Fibroblast of skin of abdomen (primary cell): ENCODE measurements at places on chromosomes 7 and 10.

DNA sequence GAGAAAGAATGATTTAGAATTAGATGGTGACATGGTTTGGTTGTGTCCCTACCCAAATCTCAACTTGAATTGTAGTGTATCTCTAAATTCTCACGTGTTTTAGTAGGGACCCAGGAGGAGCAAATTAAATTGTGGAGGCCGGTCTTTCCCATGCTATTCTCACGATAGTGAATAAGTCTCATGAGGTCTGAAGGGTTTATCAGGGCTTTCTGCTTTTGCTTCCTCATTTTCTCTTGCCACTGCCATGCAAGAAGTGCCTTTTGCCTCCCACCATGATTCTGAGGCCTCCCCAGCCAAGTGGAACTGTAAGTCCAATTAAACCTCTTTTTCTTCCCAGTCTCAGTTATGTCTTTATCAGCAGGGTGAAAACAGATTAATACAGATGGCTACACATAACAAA is 167.4 kb upstream of the SVIL start:
- DNase-seq, result no peak

DNA sequence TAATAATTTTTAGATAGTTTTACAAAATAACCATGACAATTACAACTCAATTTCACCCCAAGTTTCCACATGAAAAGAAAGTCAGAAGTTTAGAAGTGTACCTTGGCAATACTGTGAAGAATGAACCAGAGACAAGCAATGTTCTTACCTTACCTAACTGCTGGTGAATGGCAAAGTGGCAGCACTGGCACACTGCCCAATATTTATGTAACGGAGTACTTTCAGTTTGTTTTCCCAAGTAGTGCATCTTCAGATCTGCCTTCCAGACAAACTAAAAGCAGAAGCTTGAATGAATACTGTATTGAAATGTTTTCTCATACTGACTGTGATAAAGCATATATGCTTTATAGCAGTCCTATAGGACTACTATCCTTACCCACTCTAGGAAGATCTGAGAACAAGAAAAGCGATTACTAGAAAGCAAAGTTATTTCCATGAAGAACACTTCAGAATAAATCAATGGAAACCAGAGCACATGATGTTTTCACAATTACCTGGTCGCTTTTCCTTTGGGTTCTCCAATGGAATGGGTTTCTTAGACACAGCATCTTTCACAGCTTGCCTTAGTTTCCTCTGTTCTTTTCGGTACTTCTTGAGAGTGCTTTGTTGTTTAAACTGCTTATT is 1.5 kb downstream of the NOC3L start:
- DNase-seq, result no peak

- peak; percentile 28 for DNase-seq
Observed at GRCh38 chr7:151245360-151246101, 3.0 kb downstream of the SMARCD3 start.

- peak; percentile 10 for DNase-seq
Observed at GRCh38 chr7:3301831-3302618, 973 bp downstream of the SDK1 start.

GRCh38 chr7:76066716-76067503 is 19.0 kb downstream of the MDH2 start:
- DNase-seq, result no peak

DNA sequence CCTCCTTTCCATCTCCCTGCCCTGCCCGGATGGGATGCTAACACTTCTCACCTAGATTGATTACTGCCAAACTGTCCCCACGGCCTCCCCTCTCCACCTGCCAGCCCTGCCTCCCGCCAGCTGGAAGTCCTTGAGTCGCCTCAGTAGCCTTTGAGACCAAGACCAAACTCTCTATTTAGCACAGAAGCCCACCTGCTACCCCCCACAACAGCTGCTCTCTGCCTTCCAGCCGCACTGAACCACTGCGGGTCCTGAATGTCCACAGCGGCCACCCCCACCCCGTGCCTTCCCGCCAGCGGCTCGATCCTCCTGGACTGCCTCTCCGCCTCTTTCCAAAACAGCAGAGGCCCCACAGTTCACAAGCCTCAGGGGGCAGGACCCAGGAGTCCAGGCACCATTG is 39.0 kb downstream of the FKBP6 start:
- no peak for DNase-seq

- DNase-seq, result no peak
Observed at GRCh38 chr7:75985518-75986146, 8.8 kb downstream of the TMEM120A start.

DNA sequence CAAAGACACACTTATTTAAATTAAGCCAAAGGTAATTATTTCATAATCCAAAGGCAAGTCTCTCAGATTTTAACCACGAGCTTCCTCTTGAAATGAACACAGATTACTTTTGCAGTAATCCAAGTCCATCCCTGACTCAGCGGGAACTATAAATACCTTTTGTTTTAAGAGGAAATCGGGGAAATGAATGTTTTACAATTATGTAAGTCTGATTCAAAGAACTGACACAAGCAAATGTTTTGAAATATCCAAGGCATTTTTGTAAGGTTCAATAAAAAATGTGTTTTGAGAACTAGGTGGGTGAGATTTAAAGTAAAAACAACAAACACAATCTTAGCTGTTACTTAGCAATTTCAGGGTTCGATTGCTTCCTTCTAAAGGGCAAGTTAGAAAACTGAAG is 179.8 kb upstream of the ASAH2 start:
- DNase-seq, result no peak

GRCh38 chr10:73625004-73625883 is 16.0 kb downstream of the MYOZ1 start:
- peak; percentile 14 for DNase-seq

DNA sequence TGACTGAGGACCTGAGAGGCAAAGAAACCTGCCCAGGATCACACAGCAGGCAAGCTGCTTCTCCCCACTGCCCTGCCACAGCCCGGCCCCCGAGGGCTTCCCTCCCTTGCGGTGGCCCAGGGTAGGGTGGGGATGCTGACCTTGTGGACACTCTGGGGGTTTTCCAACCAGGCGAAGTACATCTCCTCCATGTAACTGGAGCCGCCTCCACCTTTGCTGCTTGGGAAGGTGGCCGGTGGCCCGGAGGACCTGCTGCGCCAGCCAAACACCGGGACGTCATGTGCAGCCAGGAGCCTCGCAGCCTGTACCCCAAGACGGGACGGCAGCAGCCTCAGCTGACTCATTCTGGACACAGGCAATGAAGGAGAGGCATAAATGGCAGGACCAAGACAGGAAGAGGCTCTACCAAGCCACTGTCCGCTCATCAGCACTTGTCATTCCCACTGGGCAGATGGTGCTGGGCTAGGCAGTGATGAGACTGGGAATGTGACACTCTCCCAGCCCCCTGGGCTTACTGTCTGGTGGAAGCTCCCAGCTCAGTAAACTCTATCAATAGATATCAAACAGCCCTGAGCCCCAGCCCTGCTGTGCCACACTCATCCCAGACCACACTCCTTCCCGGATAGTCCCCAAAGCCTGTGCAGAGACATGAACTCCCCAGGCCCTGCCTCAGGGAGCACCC is 3.7 kb downstream of the OGDHL start:
- DNase-seq, result no peak

GRCh38 chr7:2728316-2729030 is 40.5 kb downstream of the AMZ1 start:
- no peak for DNase-seq

DNA sequence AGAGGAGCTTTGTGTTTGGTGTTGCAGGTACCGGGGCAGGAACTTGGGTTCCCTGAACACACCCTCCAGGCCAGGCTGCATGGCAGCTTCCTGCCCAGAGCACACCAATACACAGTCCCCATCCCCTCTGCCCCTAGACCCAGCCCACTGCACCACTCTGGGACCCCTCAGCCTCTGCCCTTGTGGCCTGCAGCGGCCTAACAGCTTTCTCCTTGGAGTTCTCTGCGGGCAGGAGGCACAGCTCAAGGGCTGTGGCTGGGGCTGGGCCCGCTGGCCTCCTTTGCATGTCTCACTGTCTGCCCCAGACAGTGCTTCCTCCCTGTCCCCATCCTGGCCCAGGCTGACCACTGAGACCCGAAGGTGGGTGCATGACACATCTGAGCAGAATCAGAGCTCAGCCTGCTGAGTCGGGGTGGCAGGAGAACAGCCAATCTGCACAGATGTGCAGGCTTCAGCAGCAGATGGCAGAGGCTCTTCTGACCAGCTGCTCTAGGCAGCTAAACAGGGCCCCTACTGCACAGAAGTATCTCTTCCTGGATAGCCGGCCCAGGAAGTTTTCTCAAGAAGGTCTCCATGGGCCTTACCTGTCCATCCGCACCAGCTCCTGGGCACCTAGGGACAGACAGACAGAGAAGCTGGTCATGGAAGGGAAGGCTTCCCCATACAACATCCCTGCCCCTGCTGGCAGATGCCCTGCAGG is 20.8 kb downstream of the VSIR start:
- DNase-seq, result no peak

DNA sequence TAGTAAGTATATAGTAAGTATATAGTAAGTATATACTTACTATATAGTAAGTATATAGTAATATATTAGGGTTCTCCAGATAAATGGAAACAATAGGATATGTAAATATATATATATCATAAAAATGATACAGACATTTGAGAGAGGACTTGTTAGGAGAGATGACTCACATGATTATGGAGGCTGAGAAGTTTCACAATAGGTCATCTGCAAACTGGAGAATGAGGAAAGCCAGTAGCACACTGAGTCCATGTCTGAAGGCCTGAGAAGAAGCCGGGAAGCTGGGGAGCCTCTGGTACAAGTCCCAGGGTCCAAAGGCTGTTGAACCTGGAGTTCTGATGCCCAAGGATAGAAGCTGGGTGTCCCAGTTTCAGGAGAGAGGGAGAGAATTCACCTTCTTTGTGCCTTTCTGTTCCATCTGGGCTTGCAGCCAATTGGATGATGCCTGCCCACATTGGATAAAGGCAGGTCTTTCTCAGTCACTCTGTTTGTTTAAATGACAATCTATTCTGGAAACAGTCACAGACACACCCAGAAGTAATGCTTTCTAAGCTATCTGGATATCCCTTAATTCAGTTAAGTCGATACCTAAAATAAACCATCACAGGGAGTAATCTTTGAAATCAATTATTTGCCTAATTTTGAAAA is 205.5 kb upstream of the CDC14C start:
- DNase-seq, result no peak

DNA sequence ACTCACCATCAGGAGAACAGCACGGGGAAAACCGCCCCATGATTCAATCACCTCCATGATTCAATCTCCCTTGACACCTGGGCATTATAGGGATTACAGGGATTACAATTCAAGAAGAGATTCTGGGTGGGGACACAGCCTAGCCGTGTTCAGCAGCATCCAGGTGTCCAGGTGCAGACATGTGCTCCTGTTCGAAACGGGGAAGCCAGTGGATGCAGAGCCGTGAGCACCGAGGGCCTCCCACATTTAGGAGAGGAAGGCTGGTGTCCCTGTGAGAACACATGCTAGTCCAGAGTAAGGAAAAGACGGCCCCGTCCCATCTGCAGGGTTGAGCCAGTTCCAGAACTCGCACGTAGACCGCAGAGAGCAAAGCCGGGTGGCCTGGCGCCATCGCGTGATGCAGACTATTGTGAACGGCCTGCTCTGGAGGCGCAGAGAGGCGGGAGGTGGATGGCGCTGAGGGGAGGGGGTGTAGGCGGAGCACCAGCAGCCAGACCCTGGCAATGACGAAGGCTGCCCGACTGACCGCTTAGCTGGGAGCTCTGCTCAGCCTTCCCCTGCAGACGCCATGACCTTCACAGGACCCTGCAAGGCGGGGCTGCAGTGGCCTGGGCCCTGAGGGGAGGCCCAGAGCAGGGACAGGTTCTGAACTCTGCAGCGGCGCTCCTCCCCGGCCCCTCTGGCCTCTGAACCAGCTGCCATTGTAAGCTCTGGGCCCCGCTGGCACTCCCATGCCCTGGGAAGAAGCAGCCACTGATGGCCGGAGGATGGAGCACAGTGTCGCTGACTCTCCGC is 141.6 kb upstream of the TCERG1L start:
- DNase-seq, result peak; percentile 64

DNA sequence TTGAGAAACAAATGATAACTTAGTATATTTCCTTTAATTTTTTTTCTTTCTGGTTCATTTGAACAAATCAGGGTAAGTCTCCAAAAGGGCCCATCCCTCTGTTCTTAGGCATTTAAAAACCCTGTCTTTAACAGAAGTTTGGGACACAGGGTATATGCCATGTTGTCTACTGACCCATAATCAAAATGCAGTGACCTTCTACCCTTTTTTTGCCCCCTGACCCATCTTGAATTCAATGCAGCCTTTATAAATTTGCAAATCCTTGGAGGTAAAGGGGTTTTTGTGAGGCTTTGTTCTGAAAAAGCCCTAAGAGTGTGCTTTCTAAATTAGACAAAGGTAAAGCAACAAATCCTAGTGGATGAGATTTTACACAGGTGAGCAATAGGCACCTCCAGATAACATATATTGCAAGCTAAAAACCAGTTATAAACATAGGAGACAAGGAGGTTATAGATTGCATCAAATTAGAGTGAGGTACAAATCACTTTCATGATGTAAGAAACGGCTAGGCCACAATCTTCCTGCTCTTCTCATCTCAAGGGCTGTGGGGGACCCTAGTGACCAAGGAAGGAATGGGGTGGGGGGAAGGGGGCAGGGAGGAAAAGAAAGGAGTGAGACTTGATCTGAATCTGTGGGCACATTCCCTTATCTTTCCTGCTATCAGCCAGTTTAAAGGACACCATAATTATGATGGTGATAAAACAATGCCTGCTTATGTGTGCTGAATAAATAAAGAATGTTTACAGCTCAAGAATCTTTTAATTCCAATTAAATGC is 2.7 kb downstream of the SKIDA1 start:
- DNase-seq, result no peak

DNA sequence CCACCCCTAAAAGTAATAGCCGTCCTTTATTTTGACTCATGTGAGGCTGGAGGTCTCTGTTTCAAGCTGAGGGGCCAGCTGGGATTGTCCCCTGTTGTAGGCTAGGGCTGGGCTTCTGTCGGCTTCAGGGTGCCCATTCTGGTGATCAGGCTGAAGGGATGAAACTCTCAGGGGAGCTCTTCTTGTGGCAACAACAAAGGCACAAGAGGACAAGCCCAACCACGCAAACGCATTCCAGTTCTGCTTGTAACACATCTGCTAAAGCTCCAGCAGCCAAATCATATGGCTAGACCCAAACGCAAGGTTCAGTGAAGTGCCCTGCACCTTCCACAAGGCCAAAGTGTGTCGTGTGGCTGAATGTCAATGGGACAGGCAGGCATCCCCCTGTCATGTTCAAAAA is 405.7 kb downstream of the INHBA start:
- peak; percentile 16 for DNase-seq

DNA sequence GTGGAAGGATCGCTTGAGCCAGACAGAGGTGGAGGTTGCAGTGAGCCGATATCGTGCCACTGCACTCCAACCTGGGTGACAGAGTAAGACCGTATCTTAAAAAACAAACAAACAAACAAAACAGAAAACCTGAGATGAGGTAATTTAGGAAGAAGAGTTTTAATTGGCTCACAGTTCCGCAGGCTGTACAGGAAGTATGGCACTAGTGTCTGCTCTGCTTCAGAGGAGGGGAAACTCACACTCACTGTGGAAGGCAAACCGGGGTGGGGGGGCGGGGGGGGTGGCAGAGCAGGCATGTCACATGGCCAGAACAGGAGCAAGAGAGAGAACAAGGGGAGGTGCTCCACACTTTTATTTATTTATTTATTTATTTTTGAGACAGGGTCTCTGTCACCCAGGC is 5.1 kb downstream of the UBE2D4 start:
- DNase-seq, result no peak
